ENCODE measurements at places on chromosomes 3 and 15.

- H3K4me3 ChIP-seq = no peak overlapping the region
- no peaks in the 10 kb centered on the region for H3K4me1 ChIP-seq
- no peak overlapping the region for H3K27ac ChIP-seq
- H3K36me3 ChIP-seq = no peaks in the 10 kb centered on the region
- H3K27me3 ChIP-seq = no peaks in the 10 kb centered on the region
Observed at GRCh38 chr3:153752405-153753027, 368.7 kb upstream of the ARHGEF26 start.

DNA sequence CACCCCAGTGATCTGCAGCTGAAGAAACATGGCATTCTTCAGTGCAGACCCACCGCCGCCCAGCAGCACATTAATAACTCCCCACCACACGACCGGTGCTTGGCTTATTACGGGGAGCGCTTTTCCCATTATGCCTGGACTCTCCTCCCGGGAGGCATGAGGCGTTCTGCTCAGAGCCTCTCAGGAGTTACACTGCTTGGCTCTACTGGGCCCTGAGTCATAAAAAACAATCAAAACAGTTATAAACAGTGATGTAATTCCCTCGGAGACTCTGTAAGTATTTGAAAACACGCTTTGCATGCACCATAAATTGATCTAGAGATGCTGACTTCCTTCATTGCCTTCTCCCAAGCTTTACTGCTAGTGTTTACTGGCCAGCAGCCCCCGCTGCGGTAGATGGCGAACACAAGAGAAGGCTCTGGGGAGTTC lies 77.1 kb upstream of the SNRPA1 start:
- no peak overlapping the region for H3K27ac ChIP-seq
- H3K4me3 ChIP-seq = no peak overlapping the region
- H3K27me3 ChIP-seq = no peaks in the 10 kb centered on the region
- no peaks in the 10 kb centered on the region for H3K36me3 ChIP-seq
- DNase-seq = no peak
- H3K4me1 ChIP-seq = no peaks in the 10 kb centered on the region

DNA sequence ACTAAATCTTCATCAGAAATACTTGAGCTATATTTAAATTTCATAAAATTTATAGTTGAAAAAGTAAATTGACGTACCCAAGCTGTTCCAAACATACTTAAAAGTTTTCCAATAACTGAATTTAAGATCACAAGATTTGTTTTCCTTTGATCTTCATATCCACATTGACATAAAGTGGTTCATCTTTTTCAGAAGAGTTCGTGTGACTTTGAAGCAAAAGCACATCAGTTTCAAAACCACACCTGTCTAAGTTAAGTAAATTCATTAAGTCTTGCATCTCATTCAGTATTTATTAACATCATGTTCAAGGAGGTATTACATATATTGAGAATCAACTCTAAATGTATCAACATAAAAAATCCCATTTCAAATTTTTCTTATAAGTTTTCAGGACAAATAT lies 79.5 kb downstream of the BFSP2 start:
- H3K27me3 ChIP-seq = no peaks in the 10 kb centered on the region
- H3K27ac ChIP-seq = no peak overlapping the region
- no peaks in the 10 kb centered on the region for H3K4me1 ChIP-seq
- H3K36me3 ChIP-seq = no peaks in the 10 kb centered on the region
- no peak overlapping the region for H3K4me3 ChIP-seq

DNA sequence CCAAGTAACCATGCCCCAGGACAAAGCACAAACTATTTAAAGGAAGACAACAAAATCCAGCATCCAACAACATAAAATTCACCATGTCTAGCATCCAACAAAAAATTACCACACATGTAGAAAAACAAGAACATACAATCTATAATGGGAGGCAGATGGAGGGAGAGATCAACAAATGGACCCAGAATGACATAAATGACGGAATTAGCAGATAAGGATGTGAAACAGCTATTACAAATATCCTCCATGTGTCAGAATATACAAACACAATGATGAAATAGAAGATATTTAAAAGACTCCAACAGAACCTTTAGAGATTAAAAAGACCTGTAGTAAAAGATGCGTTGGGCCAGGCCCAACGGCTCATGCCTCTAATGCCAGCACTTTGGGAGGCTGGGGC lies 10.8 kb downstream of the LYSMD4 start:
- no peaks in the 10 kb centered on the region for H3K27me3 ChIP-seq
- H3K27ac ChIP-seq = no peak overlapping the region
- no peak for DNase-seq
- H3K4me1 ChIP-seq = no peaks in the 10 kb centered on the region

GRCh38 chr3:178517665-178518334 lies 18.4 kb upstream of the KCNMB2 start:
- DNase-seq = no peak
- no peaks in the 10 kb centered on the region for H3K4me1 ChIP-seq
- no peaks in the 10 kb centered on the region for H3K27me3 ChIP-seq
- no peak overlapping the region for H3K4me3 ChIP-seq

- no peaks in the 10 kb centered on the region for H3K27me3 ChIP-seq
- H3K4me3 ChIP-seq = no peak overlapping the region
- no peak overlapping the region for H3K27ac ChIP-seq
- H3K36me3 ChIP-seq = peaks cover 41% of the 10 kb centered on the region
- DNase-seq = peak; percentile 60
Observed at GRCh38 chr15:89646416-89647141, 8.7 kb downstream of the KIF7 start.

DNA sequence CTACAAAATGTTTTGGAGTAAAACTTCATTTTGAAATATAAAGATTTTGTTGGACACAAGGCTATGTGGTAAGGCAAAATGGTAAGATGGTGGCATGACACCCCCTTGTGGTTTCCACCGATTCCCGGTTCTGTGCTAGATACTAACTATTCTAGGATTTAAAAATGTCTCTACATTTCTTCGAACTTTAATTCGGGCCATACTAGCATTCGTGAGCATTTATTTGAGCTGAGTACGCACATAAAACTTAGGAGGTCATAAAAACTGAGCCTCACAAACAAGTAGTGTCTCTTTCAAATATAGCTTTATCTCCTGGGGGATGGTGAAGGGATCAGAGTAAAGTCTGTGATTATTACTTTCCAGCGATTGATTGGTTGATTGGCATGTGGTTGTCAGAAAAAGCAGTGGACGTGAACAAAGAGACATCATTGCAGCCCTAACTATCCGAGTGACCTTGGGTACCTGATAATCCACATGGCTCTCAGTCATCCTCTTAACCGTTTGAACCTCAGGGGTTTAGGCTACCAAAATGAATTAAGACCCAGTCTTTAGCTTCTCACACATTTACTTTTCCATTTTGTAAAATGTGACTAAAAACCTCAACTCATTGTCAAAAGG lies 1.1 kb upstream of the ZNF639 start:
- H3K27me3 ChIP-seq = no peaks in the 10 kb centered on the region
- no peaks in the 10 kb centered on the region for H3K36me3 ChIP-seq
- DNase-seq = no peak

GRCh38 chr3:98343647-98344507 lies 9.8 kb upstream of the OR5K4 start:
- H3K4me1 ChIP-seq = no peaks in the 10 kb centered on the region
- no peaks in the 10 kb centered on the region for H3K36me3 ChIP-seq
